ENCODE measurements at places on chromosomes 7 and 10.

- no peak for DNase-seq
These were observed 20.7 kb downstream of the TCERG1L start for GRCh38 chr10:131290781-131291180.

GRCh38 chr10:124025660-124026588 is 67.5 kb downstream of the CHST15 start:
- no peak for DNase-seq

DNA sequence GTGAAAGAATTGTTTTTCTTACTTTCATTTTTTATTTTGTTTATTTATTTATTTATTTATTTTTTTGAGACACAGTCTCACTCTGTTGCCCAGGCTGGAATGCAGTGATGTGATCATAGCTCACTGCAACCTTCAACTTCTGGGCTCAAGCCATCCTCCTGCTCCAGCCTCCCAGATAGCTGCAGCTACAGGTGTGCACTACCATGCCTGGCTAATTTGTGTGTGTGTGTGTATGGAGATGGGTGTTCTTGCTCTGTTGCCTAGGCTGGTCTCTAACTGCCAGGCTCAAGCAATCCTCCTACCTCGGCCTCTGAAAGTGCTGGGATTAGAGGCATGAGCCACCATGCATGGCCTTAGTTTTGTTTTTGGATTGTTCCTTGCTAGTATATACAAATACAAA is 55.4 kb upstream of the TRIM8 start:
- no peak for DNase-seq

- no peak for DNase-seq
These were observed 30.4 kb upstream of the RET start for GRCh38 chr10:43046288-43046991.

- no peak for DNase-seq
These were observed 722.8 kb downstream of the AUTS2 start for GRCh38 chr7:70321016-70321590.

- DNase-seq: no peak
These were observed 7.0 kb downstream of the PKD1L1 start for GRCh38 chr7:47941136-47941844.

- DNase-seq: peak; percentile 23
These were observed 9.9 kb downstream of the DCLRE1A start for GRCh38 chr10:113843972-113844485.

- no peak for DNase-seq
These were observed 326.0 kb upstream of the MTPN start for GRCh38 chr7:136303162-136303561.

GRCh38 chr7:37142958-37143357 is 305.7 kb downstream of the ELMO1 start:
- no peak for DNase-seq

GRCh38 chr7:153034791-153035190 is 275.2 kb downstream of the ACTR3B start:
- DNase-seq: no peak

GRCh38 chr7:135389971-135390370 is 119.9 kb downstream of the CNOT4 start:
- no peak for DNase-seq

DNA sequence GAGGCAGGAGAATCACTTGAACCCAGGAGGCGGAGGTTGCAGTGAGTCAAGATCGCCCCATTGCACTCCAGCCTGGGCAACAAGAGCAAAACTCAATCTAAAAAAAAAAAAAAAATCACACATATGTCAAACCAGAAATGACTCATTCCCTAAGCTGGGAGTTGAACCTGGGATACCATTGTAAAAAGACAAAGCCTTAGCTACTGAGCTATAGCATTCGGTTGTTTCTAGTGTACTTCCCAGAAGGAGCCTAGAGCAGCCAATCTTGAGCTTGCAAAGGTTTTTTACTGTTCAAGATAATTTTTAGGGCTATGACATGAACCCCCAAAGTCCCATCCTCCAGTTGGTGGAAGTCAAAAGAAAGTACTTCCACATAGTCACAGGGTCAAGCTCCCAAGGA is 87.9 kb downstream of the ZNF467 start:
- DNase-seq: no peak

- DNase-seq: no peak
These were observed 24.7 kb downstream of the NUB1 start for GRCh38 chr7:151366166-151366879.

DNA sequence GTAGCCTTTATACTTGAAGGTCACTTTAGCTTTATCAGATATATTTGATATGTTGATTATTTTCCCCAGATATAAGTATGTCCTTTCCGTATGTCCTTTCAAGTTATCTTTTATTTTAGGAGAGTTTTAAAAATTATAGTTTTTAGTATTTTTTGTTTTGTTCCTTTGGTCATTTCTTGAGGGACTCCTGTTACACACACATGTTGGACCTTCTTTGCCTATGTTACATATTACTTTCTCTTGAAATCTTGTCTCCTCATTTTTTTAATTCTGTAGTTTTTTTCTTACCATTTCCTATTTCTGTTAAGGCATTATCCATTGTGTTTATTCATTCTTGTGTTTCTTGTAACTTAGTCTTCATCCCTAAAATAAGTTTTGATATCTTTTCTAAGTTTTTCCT is 23.9 kb downstream of the GLCCI1 start:
- no peak for DNase-seq

DNA sequence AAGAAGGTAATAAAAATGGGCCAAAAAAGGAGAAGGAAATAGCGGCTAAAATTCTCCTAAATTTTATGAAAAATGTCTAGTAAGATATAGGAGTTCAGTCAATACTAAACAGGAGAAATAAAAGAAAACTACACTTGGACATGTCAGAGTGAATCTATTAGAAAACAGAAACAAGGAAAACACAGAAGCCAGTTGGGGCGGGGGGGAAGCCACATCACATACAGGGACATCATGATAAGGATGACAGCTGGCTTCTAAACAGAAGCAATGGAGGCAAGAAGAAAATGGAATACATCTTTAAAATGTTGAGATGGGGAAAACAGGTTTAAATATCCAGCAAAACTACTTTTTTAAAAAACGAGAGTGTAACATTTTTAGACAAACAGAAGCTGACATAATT is 77.8 kb downstream of the CUBN start:
- no peak for DNase-seq

GRCh38 chr10:10125676-10126075 is 892.0 kb upstream of the CELF2 start:
- DNase-seq: no peak

GRCh38 chr7:88147949-88148348 is 71.9 kb downstream of the SRI start:
- DNase-seq: no peak

- no peak for DNase-seq
These were observed 689.6 kb downstream of the NRG3 start for GRCh38 chr10:82564353-82565196.

- peak; percentile 22 for DNase-seq
These were observed 293.7 kb downstream of the POU6F2 start for GRCh38 chr7:39271402-39271801.

- no peak for DNase-seq
These were observed 48.1 kb downstream of the ATRNL1 start for GRCh38 chr10:115141254-115141653.

- no peak for DNase-seq
These were observed 361.1 kb downstream of the HGF start for GRCh38 chr7:81408728-81409127.

DNA sequence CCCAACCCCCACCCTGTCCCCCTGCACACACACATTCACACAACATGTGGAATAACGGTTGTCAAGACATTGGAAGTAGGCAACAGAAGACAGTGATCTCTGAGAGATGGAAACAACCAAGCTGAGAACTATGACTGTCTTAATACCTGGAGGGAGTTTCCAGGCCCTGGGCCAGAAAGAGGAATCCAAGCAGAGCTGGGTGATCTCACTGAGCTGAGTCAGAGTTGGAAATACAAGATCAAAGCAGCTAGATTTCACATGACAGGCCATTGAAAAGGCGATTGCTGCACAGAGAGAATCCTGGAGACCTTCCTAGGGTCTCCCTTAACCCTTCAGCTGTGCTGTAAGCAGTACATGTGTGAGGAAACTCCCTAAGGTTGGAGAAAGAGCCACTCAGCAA is 165.8 kb upstream of the PRSS1 start:
- peak; percentile 22 for DNase-seq

- DNase-seq: no peak
These were observed 13.1 kb upstream of the GPR141 start for GRCh38 chr7:37670436-37670835.

- no peak for DNase-seq
These were observed 179.9 kb upstream of the CHRM2 start for GRCh38 chr7:136688601-136689000.

DNA sequence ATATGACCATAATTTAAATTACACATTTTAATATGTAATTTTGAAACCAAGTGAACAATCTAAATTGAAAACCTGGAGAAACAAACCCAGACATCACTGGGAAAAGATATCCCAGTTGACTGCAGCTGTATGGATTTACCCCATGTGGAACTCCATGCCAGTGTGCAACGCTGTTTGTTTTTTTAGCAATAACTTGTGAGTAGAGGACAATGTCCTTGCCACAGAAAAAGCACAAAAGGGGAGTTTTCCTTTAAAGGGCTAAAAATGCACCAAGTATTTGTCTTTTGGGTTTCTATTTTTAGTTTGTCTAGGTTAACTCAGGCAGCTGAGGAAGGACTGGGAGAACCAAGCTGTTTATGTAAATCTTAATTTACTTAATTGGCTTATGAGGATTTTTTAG is 15.1 kb upstream of the COL17A1 start:
- DNase-seq: no peak

DNA sequence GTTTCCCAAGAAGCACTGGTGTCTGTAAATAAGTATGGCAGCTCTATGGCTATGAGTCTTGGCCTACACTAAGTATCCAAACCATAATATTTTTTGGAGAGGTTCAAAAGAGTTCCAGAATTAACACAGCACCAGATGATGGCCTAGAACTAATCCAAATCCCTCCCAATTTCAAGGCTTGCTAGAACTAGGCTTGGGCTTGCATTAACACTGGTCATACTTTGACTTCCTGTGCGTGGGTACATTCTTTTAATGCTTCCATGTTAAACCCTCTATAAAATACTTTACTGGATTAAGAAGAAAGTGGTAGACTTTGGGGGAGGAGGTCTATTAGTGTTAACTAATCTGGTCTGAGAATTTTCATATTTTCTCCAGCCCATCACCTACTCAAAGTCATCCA is 3.1 kb downstream of the AASS start:
- DNase-seq: no peak

DNA sequence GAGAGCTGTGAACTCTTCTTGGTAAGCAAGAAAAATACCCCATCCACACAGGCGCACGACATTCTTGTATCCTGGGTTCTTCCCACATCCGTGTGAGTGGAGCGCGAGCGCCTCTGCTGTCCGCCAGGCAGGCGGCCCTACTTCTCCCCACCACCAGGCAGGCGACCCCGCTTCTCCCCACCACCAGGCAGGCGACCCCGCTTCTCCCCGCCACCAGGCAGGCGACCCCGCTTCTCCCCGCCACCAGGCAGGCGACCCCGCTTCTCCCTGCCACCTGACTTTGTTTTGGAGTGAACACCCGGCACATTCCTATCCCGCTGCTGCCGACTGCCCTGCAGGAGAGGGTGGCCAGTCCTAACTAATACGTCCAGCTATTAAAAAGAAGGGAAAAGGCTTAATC is 120.8 kb downstream of the NT5C2 start:
- DNase-seq: no peak

- no peak for DNase-seq
These were observed 201.5 kb downstream of the LRMDA start for GRCh38 chr10:75632805-75633462.

DNA sequence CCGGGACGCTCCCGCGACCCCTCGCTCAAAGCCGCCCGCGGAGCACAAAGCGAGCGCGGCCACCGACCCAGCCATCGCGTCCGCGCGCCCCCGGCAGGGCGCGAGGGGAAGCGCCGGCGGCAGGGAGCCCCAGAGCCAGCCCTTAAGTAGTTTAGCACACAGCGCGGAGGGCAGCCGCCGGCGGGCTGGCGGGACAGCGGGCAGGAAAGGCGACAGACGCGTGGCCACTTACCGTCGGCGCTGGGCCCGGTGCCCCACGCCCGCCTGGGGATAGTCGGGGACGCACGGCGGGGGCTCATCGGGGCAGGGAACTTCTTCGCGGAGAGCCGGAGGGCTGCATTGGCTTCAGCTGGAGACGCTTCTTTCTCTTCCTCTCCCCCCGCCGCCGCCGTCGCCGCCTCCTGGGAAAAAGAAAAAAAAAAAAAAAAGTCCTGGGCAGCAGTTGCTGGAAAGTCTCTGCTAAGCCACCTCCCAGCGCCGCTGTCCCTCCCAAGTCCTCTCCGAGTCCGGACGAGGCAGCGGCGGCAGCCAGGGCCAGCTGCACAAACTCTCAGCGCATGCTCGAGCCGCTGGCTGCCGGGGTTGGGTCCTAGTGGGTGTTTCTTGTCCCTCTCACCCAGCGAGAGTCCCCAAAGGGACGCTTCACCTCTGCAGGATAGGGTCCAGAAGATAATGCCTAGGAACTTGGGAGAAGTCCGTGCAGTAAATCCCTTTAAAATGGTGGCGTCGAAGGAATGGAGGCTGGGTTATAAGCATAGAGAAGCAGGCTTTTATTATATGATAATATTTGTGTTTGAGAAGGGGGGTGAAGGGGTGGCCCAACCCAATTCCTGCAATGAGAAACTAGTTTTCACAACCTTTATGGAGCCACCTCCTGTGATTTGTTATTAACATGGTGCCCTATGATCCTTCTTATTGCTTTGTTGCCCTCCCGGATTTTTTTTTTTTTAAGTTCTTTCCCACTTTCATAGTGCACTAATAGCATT is at the start of gene TSPAN12:
TSS of gene TSPAN12 (minus strand) at position 557 of the 986 bp plus-strand sequence. CDS start 1,381 bp downstream, outside the sequence.
- DNase-seq: peak; percentile 81

DNA sequence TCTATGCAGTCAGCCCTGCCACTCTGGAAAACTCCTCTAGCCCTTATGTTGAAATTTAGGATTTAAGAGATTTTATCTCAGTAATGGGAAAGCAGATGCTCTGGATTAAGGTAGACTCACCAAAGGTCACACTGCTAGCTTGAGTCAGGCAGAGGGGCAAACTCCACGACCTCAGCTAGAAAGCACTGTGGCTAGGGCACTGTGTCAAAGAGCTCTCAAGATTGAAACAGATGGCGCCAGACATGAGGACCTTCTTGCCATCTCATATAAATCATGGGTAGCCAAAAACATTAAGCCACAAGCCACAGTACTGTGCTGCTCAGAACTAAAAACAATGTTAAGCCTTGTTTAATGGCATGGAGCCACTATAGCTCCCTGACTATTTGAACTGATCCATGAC is 188.7 kb downstream of the DNAJC1 start:
- no peak for DNase-seq

GRCh38 chr7:158564663-158565035 is 23.0 kb downstream of the PTPRN2 start:
- DNase-seq: no peak

Measured in large intestine (tissue), 12 donors.